ENCODE measurements at places on chromosomes 1 and 21. TPM values are rescaled to one million over a fixed set of nuclear protein-coding genes. Genes with fewer than 3 reads are reported as not detected.

Gene CASZ1
- 2.1 TPM for total RNA-seq

Gene DESI2
- 29.4 TPM for total RNA-seq

Gene GCSAML
- not detected for total RNA-seq

Gene CACNA1S
- not detected for total RNA-seq

Gene S100A6
- 2,973 TPM for total RNA-seq

Gene SH3BGRL3
- total RNA-seq: 153 TPM

Gene ATXN7L2
- total RNA-seq: 2.2 TPM

Gene HSD3B2
- total RNA-seq: not detected

Gene FCAMR
- total RNA-seq: not detected

Gene IGSF9
- total RNA-seq: 0.25 TPM

Gene OR14K1
- not detected for total RNA-seq

Gene DMRTA2
- total RNA-seq: 0.13 TPM
